ENCODE measurements at places on chromosomes 7 and 10.

GRCh38 chr10:88064608-88065382, 201.4 kb downstream of the PTEN start:
- DNase-seq: no peak

GRCh38 chr7:50608196-50608906, 43.1 kb upstream of the DDC start:
- no peak for DNase-seq

DNA sequence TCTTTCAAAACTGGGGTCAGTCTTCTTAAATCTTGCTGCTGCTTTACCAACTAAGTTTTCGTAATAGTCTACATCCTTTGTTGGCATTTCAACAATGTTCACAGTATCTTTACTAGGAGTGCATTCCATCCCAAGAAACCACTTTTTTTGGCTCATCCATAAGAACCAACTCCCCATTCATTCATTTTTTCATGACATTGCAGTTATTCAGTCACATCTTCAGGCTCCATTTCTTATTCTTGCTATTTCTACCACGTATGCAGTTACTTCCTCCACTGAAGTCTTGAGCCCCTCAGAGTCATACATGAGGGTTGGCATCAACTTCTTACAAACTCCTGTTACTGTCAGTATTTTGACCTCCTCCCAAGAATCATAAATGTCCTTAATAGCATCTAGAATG, 392.3 kb downstream of the DGKB start:
- DNase-seq: no peak

- DNase-seq: no peak
Observed at GRCh38 chr7:128880791-128881457, 18.3 kb downstream of the ATP6V1F start.
